Skeletal muscle cell (primary cell): ENCODE measurements at places on chromosomes 12 and 14.

DNA sequence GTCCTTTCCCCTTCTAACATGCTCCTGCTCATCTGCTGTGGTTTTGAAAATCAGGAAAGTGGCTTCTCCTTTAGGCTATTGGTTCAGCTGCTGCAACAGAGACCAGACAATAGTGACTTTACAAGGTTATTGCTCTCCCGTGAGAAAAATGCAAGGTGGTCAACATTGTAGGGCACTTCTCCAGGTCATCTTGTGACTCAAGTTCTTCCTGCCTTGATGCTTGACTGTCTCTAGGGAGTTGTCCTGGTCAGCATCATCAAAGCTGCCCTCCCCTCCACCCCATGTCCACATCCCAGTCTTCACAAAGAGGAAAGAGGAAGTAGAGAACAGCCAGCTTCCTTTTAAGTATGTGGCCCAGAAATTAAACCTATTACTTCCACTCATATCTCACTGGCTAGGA is 3.9 kb upstream of the TMEM63C start:
- DNase-seq: no peak

DNA sequence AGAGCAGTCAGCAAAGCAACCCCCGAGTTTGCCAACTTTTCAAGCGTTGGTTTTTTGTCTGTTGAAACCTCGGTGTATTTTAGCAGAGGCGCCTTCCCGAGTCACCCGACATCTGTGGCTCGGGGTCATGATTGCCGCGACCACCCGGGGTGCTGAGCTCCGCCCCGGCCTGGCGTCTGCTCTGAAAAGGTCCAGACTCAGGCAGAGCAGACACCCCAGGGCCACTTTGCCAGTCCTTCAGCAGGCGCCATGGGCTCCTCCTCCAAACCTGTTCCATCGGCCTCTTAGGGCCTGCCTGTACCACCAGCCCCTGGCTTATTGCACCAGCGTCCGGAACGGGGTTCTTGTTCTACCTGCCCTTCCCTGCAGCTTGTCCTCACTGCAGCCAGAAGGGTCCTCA is 19.1 kb downstream of the ANKRD9 start:
- DNase-seq: no peak

GRCh38 chr12:51021694-51022093 is 4.5 kb downstream of the SLC11A2 start:
- DNase-seq: no peak

DNA sequence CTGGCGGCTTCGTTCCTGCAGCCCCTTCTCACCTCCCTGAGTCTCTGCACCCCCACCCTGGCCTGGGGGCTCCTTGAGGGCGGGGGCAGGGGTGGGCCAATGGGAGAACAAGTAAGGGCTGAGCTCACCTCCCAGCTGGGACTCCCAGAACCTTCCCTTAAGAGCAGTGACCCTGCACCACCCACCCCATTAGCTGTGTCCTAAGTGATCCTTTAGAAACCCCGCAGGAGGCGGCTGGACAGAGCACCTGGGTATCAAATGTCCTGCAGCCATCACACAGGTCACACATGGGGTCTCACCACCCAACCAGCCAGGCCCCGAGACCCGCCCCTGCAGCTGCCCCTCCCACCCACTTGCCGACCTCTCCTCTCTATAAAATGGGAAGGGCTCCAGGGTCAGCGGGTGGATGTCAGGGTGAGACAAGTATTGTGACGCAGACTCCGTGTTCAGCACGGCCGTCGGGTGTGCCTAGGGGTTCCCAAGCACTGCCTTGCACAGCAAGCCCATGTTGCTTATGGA is 151.2 kb upstream of the C14orf180 start:
- DNase-seq: no peak

- DNase-seq: no peak
Observed at GRCh38 chr14:50668826-50669143, 679 bp upstream of the SAV1 start.
